ENCODE measurements at places on chromosomes 3 and 15. TPM values are rescaled to one million over a fixed set of nuclear protein-coding genes. Genes with fewer than 3 reads are reported as not detected.

- no peak for DNase-seq
Observed at GRCh38 chr3:17730318-17730967, 12.0 kb downstream of the TBC1D5 start.

Gene STARD9
- 1.5 TPM for total RNA-seq

GRCh38 chr3:133476971-133477375 lies 77.1 kb downstream of the BFSP2 start:
- DNase-seq, result no peak

Gene ROPN1
- total RNA-seq, result not detected

GRCh38 chr3:54999811-55000210 lies 72.0 kb upstream of the LRTM1 start:
- no peak for DNase-seq

GRCh38 chr3:13963137-13963886 lies 83.4 kb upstream of the WNT7A start:
- DNase-seq, result no peak

Gene HAPLN3
- 7.1 TPM for total RNA-seq

DNA sequence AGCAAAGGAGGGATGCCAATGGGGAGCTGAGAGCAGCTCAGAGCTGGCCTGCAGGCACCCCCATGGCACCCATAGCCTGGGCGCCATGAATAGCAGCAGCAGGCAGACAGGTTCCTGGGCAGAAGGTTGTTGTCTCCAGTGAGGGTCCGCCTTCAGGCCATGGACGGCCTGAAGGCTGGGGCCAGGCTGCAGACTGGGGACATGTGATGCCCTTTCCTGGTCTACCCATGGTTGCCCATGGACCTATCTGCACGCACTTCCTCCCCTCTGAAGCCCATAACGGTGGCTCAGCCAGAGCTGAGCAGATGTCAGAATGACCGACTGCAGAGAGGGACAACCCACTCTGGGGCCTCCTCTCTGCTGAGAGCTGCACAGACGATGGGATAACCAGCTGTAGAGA lies 256.8 kb downstream of the PLOD2 start:
- DNase-seq, result no peak

- peak; percentile 14 for DNase-seq
Observed at GRCh38 chr15:74548241-74548640, 7.2 kb downstream of the ARID3B start.

Gene IQCH
- total RNA-seq, result 6.2 TPM

Gene GP5
- not detected for total RNA-seq

Gene DNAH12
- total RNA-seq, result 0.77 TPM

DNA sequence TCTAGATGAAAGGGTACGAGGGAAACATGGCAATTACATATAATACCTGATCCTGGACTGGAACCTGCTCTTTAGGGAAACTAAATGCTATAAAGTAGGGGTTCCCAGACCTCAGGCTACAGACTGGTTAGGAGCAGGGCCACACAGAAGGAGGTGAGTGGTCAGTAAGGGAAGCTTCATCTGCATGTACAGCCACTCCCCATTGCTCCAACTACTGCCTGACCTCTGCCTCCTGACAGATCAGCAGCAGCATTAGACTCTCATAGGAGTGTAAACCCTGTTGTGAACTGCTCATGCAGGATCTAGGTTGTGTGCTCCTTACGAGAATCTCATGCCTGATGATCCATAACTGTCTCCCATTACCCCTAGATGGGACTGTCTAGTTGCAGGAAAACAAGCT lies 78.9 kb upstream of the PSMD6 start:
- DNase-seq, result no peak

DNA sequence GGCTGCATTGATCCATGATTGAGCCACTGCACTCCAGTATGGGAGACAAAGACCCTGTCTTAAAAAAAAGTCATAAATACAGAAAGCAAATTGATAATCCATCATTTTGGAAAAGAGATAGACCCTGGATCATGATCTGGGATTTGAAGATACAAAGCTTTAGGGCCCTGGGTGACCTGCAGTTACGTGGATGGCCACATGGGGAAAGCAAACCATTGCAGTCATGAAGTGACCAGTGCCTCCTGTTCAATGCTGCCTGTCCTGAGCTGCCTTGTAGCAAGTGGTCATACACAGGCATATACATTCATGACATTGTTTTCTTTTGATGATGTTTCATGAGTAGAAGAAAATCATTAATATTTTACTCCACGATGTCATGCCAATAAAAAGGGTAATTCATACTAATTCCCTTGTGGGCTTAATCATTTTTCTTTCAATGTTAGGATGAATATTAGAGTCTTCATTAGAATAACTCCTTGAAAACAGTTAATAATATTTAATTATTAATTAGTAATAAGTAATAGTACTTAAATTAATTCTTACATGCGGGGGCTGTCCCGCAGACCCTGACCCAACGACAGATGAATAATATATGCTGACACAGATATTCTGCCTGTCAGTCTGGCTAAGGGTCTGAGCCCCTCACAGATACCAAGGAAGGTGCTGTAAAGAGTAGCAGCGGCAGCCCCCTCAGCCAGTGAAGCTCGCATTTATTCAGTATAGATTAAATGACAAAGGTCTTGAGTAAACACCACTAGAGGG lies 109.0 kb upstream of the UNC13C start:
- DNase-seq, result peak; percentile 63

- peak; percentile 24 for DNase-seq
Observed at GRCh38 chr15:69530991-69531664, 78.5 kb downstream of the RPLP1 start.

Gene EIF4E3
- 5.5 TPM for total RNA-seq

- DNase-seq, result no peak
Observed at GRCh38 chr3:52645549-52645948, 40.2 kb downstream of the PBRM1 start.

DNA sequence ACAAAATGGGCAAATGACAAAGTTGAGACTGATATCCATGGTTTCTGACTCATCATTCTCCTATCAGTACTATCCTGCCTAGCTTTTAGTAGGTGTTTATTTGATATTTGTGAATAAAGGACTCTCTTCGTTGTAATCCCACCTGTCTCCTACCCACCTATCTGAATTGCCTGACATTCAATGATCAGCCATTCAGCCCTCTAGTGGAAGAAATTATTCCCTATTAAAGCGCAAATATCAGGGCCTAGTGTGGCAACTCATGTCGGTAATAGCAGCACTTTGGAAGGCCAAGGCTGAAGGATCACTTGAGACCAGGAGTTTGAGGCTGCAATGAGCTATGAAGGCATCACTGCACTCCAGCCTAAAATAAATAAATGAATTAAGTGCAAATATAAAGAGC lies 195.7 kb upstream of the SETMAR start:
- no peak for DNase-seq

Gene GFM1
- total RNA-seq, result 34.1 TPM

Gene CLDN16
- 1.1 TPM for total RNA-seq

Gene HYAL1
- total RNA-seq, result 0.88 TPM

Gene CCR5
- total RNA-seq, result not detected

GRCh38 chr3:143677430-143677829 lies 170.8 kb downstream of the SLC9A9 start:
- DNase-seq, result no peak

Gene DLEC1
- 3.0 TPM for total RNA-seq

DNA sequence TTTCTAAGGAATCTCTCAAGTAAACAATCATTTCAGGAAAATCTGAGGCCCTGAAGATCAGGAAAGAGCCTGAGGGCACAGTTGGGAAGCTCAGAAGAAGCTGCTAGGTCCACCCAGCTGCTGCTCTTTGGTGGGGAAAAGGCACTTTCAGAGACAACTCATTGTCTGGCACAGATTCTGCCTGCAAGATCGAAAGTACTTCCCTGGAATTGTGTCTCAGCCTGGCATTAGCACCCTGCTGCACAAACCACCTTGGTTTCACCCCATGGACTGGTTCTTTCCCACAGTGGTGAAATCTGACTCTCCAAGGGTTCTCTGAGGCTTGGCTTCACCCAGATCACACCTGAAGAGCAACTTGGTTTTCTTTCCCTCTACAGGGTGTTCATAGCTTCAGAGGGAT lies 18.7 kb downstream of the THRB start:
- DNase-seq, result peak; percentile 47

Gene A4GNT
- not detected for total RNA-seq

Gene HRH1
- total RNA-seq, result not detected

GRCh38 chr3:73056014-73056844 lies 5.2 kb upstream of the EBLN2 start:
- DNase-seq, result no peak

Gene SLCO2A1
- total RNA-seq, result 126 TPM

DNA sequence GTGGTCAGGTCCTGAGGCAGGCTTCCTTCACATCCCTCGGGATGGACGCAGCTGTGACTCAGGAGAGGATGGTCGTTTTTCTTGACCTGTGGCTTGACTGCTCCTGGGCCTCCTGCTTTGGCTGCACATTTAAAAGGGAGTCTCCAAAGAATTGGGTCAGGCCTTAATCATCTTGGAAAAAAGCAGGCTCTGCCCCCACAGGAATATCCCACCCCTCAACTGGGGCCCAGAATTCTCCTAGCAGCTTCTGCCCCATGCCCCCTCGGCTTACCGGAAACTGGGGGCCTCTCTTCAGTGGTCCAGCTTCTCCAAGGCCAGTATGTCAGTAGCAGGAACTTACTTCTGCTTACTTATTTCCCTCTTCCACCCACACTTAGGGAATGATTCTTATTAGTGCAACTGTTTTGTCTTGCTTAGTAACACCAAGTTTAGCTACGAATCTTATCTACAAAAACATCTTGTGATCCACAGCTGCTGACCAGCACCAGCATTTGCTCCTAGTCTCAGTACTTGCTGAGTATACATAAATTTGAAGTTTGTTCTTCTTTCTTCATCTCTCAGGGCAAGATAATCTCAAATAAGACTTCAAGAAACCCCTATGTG lies 35.7 kb downstream of the ATG7 start:
- no peak for DNase-seq

DNA sequence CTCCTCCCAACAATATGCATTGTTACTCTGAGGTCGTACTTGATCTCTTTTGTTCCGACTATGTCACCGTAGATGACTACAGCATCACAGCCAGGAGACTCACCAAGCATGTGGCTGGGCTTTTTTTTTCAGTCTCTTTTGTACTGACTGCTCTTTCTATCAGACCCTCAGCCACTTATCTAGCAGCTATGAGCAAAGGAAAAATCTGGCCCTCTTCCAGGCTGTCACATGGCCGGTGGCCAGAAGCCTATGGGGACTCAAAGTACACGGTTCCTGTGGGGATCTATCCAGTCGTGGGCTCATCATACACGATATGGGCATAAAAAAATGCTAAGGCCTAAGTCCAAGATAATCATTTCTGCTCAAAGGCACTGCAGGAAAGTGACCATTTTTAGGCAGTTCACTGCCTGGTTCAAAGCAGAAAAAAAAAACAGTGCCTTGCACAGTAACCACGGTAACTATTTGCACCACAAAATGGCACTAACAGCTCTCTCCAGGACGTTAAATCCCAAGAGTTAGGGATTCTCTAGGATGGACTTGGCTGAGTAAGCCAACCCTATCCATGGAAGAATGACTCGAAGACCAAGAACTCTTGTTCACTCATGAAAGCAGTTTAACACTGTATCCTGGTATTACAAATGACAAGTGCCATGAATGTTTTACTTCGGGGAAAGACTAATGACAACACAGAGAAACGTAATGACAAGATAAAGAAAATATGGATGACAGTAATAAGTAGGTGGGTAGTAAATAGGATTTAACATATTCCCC lies 50.3 kb downstream of the SHQ1 start:
- no peak for DNase-seq

DNA sequence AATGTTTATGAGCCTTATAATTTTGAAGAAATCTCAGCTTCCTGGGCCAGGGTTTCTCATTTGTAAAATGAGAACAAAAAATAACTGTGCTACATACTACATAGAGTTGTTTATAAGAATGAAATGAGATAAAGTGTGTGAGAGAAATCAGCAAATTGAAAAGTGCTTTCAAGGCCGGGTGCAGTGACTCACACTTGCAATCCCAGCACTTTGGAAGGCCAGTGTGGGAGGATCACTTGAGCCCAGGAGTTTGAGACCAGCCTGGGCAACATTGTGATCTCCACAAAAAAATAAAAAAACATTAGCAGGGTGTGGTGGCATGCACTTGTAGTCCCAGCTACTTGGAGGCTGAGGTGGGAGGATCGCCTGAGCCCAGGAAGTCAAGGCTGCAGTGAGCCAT lies 22.4 kb downstream of the FOXB1 start:
- DNase-seq, result no peak

GRCh38 chr3:183870563-183870962 lies 14.1 kb downstream of the PARL start:
- DNase-seq, result no peak

Gene ADAMTS7
- 55.8 TPM for total RNA-seq

- peak; percentile 25 for DNase-seq
Observed at GRCh38 chr15:70523192-70523591, 240.2 kb downstream of the UACA start.

Gene EPHA6
- 2.6 TPM for total RNA-seq

- no peak for DNase-seq
Observed at GRCh38 chr3:153619268-153619667, 457.2 kb downstream of the RAP2B start.

DNA sequence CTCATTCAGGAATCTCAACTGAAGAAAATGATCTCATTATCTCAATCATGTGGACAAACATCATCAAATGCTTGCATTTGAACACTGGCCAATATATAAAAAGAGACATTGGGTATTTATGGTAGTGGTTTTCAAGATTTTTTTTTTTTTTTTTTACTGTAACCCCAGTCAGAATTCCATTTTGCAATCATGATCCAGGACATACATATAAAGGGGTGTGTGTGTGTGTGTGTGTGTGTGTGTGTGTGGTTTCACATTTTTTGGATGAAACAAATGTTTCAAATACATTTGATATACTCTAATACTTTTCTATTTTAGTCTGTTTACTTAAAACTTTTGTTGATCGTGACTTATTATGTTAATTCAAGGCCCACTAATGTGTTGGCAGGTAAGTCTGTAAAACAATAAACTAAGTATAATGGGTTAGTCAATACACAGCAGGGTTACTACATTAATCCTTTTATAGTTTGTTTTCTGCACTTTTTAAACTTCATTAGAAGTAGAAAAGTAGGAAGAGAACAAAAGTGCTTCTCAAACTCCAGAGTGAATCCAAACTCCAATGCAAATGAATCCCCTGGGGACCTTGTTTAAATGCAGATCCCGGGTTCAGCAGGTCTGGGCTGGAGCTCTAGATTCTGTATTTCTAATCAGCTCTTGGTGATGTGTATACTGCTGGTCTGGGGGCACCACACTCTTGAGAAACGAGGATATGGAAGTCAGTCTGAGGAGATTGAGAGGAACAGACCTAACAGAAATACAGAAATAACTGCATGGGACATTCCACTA lies 17.6 kb downstream of the THRB start:
- DNase-seq, result peak; percentile 53

GRCh38 chr3:141386611-141387111 lies 18.4 kb downstream of the ZBTB38 start:
- DNase-seq, result no peak

- DNase-seq, result no peak
Observed at GRCh38 chr3:175397372-175397771, 538.2 kb downstream of the NAALADL2 start.

- no peak for DNase-seq
Observed at GRCh38 chr3:161600173-161600572, 103.6 kb downstream of the OTOL1 start.

GRCh38 chr3:4825436-4826236 lies 153.6 kb upstream of the BHLHE40 start:
- peak; percentile 59 for DNase-seq

GRCh38 chr3:171784387-171784786 lies 25.9 kb downstream of the PLD1 start:
- DNase-seq, result no peak

Gene TGM4
- total RNA-seq, result not detected

GRCh38 chr15:84824260-84825007 lies 7.3 kb downstream of the ALPK3 start:
- peak; percentile 29 for DNase-seq

Data from endodermal cell (in vitro differentiated cells).